ENCODE measurements at places on chromosomes 12 and 14. TPM values are rescaled to one million over a fixed set of nuclear protein-coding genes. Genes with fewer than 3 reads are reported as not detected.

DNA sequence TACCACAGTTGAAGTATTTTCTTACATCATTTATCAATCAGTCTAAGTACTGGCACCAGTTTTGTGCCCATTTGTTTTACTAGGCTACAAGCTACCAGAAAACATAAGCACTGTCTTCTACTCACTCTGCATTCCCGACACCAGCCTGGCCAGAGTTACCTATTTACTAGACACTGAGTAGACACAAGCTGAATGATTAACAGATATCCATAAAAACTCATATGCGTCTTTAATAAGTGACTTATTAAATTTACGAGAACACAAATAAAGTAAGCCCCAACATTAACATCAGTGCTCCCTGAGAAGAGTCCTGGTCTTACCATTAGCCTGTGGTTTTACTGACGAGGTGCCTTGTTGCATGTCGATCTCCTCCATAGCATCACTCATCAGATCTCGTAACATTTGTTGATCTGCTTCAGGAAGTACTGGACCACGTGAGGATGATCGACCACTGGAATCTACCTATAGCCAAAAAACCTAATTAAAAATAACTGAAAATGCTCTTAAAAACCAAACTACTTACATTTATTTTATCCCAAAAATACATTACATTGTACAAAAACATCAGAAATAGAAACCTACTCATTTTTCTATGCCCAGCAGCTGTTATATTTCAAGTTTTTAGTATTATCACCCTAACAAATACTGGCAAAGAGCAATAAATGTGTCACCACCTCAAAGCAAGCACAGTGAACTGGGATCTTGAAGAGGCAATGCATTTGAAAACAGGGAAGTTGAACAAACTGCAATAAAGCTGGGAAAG lies 53.3 kb downstream of the BDKRB1 start:
- no peak for DNase-seq

DNA sequence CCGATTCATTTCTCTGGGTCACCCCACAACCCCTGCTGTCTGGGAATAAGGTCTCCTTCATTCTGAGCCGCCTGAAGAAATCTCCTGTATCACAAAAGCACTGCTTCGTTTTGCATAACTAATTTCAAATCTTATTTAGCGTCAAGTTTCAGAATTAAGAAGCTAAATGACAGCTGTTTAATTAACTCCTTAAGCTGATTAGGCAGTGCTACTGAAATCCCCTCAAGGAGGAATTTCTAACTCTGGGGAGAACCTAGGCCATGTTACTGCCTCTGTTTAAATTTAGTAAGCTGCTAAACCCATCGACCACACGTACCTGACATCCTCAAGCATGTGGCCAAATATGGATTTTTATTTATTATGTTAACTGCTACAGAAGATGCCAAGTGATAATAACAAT lies 373.6 kb downstream of the GLT1D1 start:
- DNase-seq = no peak

DNA sequence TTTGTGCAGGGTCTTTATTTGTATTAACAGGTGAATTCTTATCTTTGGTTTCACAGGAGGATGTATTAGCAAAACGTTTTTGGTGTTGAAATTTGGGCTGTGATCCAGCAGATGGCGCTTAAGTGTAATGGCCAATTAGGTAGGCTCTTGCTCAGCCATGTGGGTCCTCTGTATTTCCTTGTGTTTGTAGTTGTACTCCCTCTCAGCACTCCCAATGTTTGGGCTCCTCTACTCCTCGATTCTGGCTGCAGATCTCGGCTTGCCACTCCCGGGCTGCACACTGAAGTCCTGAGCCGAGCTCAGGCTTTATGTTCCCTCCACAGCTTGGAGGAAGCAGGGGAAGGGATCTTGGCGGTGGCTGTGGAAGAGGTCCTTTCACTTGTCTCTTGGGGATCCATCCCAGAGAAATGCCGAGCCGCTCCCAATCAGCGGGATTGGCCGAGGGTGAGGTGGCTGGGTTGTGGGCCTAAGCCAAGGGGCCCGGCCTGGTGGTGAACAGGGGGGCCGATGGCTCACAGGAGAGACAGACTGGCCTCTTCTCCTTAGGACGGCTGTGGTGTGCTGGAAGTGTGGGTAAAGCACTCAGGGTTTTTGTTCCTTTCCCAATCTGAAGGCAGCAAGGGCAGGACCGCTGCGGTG lies 133.7 kb downstream of the AEBP2 start:
- no peak for DNase-seq

GRCh38 chr12:101498252-101498651 lies 23.1 kb downstream of the SPIC start:
- DNase-seq = no peak

DNA sequence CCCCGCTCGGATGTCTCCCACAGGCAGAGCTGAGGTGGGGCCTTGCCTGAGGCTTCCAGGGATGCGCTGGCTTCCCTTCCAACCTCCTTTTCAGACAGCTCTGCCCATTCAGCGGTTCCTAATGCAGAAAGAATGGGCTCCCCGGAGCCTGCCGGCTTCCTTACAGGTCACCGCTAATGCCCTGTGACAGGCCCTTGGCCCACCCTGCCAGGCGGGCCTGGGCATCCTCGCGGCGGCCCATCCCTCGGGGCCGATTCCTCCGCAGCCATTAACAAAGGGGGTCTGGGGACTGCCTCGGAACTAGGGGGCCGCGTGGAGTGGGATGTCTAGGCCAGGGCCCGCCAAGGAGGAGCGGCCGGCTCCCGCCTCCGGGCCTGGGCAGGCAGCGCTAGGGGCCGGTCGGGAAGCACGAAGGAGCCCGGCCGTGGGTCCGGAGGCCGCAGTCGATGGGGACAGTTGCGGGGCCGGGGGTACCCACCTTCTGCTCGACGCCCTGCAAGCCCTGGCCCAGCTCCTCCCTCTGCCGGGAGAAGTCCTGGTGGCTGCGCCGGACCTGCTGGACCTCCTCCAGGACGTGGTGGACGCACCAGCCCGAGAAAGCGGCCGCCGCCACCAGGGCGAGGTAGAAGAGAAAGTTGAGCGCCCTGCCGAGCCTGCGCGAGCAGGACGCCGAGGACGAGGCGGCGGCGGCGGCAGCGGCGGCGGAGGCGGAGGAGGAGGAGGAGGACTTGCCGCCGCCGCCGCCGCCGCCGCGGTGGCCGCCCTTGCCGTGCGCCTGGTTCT lies 738 bp downstream of the CKAP4 start:
- DNase-seq = no peak

DNA sequence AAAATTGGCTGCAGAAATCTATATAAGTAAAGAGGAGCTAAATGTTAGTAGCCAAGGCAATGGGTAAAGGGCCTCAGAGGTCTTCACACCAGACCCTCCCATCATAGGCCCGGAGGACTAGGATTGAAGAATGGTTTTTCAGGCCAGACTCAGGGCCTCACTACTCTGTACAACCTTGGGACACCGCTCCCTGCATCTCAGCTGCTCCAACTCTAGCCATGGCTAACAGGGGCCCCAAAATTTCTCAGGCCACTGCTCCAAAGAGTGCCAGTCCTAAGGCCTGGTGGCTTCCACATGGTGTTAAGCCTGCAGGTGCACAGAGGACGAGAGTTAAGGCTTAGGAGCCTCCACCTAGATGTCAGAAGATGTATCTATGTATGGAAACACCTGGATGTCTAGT lies 155.5 kb upstream of the MGAT4C start:
- no peak for DNase-seq

CIROP gene
- 0.10 TPM for total RNA-seq

ACSS3 gene
- 26.0 TPM for total RNA-seq

RILPL2 gene
- total RNA-seq = 2.9 TPM

MGAT4C gene
- 28.8 TPM for total RNA-seq

RFLNA gene
- 12.7 TPM for total RNA-seq

Measured in spinal cord (tissue), 10 donors.